ENCODE measurements at places on chromosomes 3 and 15. TPM values are rescaled to one million over a fixed set of nuclear protein-coding genes. Genes with fewer than 3 reads are reported as not detected.

Gene GUCA1C
- not detected for total RNA-seq

Gene SERPINI2
- not detected for total RNA-seq

Gene EBLN2
- 10.3 TPM for total RNA-seq

Gene ATP1B3
- total RNA-seq: 135 TPM

Gene CAPN3
- 2.0 TPM for total RNA-seq

- no peak for DNase-seq
Observed at GRCh38 chr3:63135367-63135766, 142.7 kb upstream of the SYNPR start.

GRCh38 chr3:195885036-195885891 lies 23.1 kb downstream of the TNK2 start:
- DNase-seq: no peak

GRCh38 chr3:71025516-71025915 lies 558.0 kb downstream of the FOXP1 start:
- DNase-seq: no peak

GRCh38 chr15:40754574-40754882 lies 526 bp downstream of the RMDN3 start:
- no peak for DNase-seq

GRCh38 chr3:196632046-196632751 lies 7.3 kb upstream of the NRROS start:
- DNase-seq: peak; percentile 95

DNA sequence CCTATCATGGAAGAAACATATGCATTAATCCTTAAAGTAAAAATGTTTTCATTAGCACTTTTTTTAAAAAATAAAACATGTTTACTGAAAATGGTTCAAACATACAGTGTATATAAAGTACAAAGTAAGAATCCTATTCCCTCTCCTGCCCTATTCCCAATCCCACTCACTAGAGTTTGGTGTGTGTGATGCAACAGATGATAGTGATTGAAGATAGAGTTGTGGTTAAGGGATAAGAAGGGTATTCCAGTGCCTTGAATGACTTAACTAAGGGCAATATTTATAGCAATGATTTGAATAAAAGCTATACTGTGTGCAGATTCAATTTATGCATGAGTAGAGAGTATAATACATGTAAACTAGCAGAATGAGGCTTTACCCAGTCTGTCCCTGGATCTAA lies 18.1 kb downstream of the ZNF280D start:
- no peak for DNase-seq

DNA sequence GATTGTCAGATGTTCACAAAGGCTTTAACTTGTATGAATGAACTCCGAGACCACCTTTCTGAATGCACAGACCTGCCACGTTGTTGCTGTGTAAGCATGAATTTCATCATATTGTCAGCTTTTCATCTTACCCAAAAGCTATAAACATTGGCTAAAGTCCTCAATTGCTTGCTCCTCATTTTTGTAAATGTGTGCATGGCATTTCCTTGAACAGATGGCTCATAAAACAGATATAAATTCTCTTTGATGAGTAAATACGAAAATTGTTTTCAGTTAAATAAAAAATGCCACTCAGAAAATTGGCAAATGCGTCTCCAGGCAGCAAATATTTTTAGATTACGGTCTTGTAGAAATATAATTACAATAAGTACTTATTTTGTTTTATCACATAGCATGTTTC lies 226.0 kb upstream of the NDN start:
- DNase-seq: no peak

DNA sequence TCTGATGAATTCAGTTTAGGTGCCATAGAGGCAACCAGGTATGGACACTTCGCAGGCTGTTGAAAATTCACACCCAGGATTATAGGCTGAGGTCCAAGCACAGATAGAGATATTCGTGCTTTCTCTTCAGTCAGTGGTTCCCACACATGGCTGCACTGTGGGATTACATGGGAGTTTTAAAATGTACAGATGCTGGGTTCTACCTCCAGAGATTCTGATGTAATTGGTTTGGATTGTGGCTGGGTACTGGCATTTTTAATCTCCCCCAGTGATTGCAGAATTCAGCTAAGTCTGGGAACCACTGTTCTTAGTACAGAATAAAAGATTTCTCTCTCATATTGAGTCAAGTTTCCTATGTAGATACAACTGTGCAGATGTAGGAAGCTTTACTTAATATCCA lies 91.6 kb downstream of the FOXB1 start:
- no peak for DNase-seq

DNA sequence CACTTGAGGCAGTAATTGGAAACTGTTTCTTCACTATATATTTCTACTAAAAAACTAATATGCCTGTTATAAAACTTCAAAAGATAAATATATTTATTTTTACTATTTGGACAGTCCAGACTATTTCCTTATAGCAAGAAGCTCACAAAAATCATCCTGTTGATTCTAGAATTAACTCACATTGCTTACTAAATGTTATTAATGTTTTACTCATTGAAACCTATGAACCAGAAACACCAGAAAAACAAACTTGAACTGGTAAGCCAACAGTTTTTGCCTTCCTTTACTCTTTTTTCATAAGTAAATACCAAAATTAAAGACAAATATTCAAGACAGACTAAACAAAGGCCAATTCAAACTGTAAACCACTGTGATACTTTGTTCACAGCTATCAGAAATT lies 26.4 kb downstream of the TOMM70 start:
- DNase-seq: no peak

DNA sequence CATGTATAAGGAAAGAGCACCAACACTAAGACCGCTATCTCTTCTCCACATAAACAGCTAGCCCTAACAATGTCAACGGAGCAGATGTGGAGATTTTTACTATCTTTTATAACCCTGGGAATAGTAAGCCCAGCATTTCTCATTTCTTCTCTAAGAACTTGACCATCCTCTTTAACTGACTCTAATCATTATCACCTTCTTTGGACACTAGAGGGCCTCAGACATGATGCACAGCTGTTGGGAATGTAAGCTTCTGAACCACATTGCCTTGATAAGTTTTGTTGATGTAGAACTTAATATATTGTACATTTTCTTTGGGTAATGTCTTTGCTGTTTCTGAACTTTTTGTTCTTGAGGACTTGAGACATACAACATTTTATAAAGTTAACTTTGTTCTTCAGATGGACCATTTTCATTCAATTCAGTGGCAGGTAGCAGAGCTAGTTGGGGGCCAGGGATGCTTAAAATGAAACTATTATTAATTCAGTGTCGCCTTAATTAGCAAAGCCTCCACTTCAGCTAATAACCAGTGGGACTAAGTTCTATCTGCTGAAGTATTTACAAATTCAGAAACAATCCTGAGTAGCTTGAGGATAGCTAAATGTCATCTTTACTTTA lies 9.6 kb upstream of the TAGLN3 start:
- no peak for DNase-seq

- no peak for DNase-seq
Observed at GRCh38 chr3:110419601-110420000, 652.0 kb upstream of the NECTIN3 start.

- DNase-seq: no peak
Observed at GRCh38 chr3:43307226-43307625, 20.9 kb downstream of the SNRK start.

GRCh38 chr15:50353975-50354837 lies 792 bp downstream of the GABPB1 start:
- peak; percentile 71 for DNase-seq

- DNase-seq: no peak
Observed at GRCh38 chr3:149660462-149660861, 2.6 kb upstream of the WWTR1 start.

DNA sequence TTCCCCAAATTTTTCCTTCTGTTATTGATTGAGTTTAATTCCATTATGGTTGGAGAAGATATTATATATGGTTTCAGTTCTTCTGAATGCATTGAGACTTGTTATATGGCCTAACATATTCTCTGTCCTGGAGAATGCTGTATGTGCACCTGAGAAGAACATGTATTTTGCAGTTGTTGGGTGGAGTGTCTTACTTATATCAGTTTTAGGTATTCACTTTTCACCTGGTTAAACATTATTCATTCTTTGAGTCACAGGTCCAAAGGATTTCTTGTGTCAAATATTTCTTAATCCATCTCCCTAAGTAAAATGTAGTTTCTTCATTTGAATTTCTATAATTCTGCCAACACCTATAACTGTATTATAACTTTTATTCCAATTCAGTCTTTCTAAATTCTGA lies 17.8 kb downstream of the ACKR2 start:
- no peak for DNase-seq
